Stimulated activated CD4-positive, alpha-beta T cell treated with anti-CD3 and anti-CD28 coated beads, Interleukin-1b, Interleukin-23, amount 100 ng/mL, for 1 hour (primary cell): ENCODE measurements at places on chromosomes 6 and 20.

DNA sequence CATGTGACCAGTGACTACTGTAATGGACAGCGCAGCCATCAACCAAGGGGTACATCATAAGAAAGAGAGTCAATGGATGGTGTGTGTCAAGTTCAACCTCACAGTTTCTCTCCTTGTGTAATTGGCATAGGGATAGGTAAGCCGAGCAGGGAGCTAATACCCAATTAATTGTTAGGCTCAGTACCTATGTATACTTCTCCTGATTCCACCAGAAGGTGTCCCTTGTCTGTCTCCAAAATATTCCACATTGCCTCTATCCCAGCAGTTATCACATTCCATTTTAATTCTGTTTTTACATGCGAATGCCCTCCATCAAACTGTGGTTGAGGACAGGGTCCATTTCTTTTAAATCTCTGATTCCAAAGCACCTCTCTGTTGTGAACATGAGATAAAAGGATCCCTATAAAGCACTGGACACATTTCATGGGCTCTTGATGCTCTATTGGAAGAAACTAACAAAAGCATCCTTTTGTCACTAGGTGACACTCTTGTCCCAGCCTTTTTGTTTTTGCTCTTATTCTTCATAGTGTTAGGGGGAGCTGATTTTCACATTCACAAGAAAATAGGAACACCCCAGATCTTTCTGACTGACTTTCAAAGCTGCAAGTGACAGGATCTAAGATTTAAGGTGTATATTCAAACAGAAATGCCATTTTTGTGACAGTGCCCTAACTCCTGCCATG, 38.9 kb downstream of the FBXO9 start:
- no peak for DNase-seq

DNA sequence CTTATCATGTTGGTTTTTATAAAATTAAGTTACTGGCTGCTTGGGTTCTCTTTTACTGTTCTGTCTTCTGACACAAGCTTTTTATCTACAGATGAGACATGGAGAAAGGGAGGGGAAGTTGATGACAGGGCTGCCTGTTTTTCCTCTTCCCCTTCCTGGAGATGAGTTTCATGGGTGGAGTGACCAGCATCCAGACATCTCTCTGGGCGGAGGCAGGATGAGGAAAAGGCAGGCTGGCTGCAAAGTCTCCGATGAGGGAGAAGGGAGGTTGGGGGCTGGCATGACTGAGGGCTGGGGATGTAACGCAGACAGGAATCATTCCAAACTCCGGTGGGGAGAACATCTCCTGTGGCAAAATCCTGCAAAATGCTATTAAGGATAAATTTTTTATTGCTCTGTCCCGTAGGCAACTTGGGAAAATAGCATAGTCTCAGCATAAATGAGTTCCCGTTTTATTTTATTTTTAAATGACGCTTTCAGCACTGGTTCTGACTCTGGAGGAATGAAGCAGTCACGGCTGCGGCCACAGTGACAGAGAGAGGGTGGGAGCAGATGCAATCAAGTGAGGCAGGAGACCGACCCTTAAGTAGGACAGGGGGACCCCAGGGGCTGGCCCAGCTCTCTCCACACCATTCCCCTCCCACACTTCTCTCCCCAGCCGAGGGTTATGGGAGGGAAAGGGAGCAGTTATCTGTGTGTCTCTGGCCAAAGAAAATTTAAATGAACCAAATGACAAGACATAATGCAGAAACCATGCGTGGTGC, 108.8 kb upstream of the PMEPA1 start:
- no peak for DNase-seq

DNA sequence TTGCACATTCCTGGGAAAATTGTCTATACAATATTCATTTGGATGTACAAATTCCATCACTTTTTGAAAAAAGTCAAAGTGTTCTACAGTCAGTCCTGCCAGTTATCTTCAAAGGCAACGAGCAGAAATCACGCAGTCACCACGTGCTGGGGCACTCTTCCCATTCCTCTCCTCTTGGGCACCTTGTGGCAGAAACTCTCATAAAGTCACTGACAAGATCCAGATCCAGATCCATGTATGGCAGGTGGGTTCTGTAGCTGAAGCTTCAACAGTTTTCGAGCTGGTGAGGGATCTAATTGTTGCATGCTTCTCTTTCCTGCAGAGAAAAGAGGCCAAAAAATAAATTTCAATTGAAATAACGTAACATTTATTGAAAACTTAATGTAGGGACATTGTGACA, 6.7 kb upstream of the NDRG3 start:
- no peak for DNase-seq

GRCh38 chr6:146650799-146651481, 52.2 kb downstream of the ADGB start:
- DNase-seq = no peak

GRCh38 chr6:41047745-41048732, 5.0 kb upstream of the APOBEC2 start:
- DNase-seq = no peak

DNA sequence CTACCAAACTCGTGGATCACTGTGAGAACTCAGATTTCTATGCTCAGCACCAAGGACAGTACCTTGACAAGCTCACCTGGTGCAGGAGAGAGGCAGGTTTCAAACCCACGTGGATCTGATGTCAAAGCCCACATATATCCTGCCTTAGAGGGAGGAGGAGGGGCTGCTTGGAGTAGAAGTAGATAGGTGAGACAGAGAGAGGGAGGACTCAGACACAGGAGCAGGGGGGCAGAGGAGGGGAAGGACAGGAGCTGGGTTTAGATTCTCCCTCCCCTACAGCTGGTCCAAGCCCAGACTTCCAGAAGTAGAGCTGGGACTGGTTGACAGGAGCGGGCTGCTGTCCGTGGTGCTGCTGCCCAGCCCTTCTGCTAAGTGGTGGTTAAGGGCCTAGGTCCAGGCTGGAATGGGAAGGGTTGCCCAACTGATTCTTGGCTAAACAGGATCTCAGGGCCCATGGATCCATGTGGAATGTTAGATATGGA, 77.5 kb downstream of the CDH22 start:
- DNase-seq = no peak

GRCh38 chr6:70709826-70710225, 42.1 kb downstream of the SMAP1 start:
- DNase-seq = no peak

- DNase-seq = no peak
Observed at GRCh38 chr20:47031821-47032220, 137.2 kb downstream of the EYA2 start.

DNA sequence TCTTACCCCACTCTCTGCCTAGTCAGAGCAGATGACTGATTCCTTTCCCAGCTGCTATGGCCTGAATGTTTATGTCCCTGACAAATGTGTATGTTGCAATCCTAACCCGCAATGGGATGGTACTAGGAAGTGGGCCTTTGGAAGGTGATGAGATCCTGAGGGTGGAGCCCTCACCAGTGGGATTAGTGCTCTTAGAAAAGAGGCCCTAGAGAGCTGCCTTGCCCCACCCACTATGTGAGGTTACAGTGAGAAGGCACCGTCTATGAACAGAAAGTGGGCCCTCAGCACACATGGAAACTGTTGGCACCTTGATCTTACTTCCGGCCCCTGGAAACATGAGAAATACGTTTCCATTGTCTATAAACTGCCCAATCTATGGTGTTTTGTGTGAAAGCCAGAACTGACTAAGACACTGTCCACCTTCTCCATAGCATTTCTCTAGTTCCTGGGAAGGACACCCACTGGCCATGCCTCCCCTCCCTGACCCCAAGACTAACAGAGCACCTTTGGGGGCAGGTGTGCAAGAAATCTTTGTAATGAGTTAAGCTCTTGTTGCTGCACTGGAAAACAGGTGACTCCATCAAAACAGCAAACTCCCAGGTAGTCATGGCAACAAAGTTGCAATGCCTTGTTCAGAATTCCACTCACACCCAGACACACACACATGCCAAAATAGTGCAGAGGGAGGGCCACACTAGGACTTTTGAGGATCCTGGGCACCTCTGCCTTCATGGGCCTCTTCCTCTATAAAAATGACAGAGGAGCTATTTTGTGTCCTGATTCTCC, 16.2 kb downstream of the GABRR2 start:
- DNase-seq = no peak

DNA sequence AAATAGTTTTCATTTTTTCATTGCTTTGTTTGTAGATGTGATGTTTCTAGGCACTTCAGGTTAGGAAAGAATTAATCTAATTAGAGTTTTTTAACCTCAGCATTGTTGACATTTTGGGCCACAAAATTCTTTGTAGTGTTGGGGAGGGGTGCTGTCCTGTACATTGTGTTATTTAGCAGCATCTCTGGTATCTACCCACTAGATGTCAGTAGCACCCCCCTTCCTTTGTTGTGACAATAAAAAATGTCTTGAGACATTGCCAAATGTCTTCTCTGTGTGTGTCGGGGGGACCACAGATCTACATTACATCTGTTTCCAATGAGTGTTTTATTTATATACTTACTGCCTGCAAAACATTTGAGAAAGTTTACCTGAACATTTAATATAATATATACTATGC, 45.6 kb downstream of the EYA4 start:
- no peak for DNase-seq

GRCh38 chr20:15789079-15789478, 784.2 kb downstream of the KIF16B start:
- no peak for DNase-seq

GRCh38 chr6:21277601-21278374, 315.8 kb upstream of the SOX4 start:
- no peak for DNase-seq

DNA sequence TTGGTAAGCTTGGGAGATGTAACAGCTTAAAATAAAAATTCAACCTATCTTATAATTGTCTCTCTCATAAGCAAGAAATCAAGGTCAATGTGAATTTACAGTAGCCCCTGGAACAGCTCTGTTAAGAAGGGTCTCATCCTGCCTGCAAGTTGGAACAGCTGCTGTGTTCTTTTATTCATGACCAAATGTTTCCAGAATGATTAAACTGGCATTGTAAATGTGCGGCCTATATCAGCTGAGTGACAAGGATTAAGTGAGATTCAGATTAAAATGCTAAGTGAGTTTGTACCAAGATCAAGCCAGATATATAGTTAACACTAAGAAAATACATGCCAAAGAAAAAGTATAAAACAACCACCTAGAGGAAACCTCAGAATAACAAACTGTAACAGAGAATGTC, 45.3 kb upstream of the NRSN1 start:
- DNase-seq = no peak

DNA sequence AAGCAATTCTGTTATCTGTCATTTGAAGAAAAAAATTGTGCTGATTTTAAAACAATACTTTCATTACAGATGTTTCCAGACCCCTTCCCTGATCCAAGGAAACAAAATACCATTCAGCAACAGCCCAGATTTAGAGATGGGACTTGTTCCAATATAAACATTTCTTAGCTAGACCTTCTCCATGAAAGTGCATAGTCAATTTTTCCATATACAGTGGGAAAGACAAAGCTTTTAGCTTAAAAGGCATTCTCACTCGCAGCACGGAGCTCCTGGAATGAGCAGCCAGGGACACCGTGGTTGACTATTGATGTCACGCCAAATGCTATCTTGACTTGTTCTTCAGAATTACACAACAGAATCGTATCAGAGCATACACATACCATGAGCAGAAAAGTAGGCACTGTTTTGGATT, 21.5 kb downstream of the LAMA4 start:
- no peak for DNase-seq

- DNase-seq = no peak
Observed at GRCh38 chr20:48880981-48881657, 40.4 kb upstream of the ARFGEF2 start.
